ENCODE measurements at places on chromosomes 3 and 15.

- DNase-seq: peak; percentile 7
Observed at GRCh38 chr3:197242784-197243432, 55.5 kb downstream of the DLG1 start.

DNA sequence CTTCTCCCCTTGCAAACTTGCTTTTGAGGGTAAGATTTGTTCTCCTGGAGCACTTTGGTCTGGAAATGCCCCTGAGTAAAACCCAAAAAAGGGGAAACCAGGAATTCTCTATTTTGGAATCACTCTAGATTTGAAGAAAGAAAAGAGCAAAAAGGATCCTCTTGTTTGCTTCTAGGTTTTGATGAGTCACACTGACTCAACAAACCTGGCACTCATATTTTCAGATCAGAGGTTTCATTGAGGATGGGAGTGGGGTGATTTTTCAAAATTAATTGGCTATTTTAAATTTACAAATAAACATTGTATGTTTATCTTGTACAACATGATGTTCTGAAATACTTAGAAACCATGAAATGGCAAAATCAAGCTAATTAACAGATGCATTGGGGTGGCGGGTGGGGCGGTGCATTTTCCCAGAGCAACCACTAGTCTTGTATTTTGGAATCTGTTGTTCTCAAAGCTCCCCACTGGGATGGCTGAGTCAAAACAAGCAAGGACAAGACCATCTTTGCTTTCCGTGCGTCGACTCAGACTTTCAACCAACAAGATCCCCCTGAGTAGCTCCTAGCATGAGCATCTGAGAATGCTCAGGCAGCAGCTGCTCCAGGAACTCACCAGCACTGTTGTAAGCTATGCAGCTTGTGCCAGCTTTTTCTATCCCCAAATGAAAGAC lies 451.4 kb downstream of the WDR72 start:
- DNase-seq: peak; percentile 12

GRCh38 chr3:166444756-166445155 lies 607.5 kb upstream of the BCHE start:
- DNase-seq: no peak

DNA sequence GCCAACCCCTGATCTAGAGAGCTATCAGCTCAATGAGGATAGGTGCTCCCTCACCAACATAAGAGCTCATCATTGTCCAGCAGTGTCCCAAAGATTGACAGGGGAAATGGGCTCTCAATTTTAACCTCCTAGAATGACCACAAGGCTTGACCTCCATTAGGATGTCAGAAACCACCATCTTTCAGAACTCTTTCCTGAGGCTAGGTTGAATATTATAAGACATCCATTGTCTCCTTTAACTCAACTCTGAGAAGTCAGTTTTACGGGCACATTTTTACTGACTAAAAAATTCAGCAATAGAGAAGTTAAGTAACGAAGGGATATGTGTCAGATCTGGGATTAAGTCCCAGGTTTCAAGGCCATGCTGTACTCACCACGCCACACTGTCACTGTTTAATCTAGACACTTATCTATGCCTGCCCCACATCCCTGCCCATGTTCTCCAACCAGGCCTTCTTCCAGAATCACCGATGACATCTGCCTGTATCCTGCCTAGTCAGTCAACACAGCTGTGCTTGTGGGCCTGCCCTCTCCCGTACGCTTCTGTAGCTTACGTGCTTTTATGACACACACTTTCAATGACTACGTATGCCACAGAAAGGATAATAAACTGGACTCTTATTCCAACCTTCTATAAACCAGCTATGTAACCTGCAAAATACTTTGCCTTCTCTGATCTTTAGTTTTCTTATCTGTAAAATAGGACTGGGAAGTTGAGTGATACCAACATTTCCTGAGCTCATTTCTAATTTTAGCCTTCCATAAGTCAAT lies 17.1 kb upstream of the MUC13 start:
- DNase-seq: peak; percentile 23

GRCh38 chr15:22961762-22962161 lies 18.4 kb downstream of the CYFIP1 start:
- DNase-seq: no peak

DNA sequence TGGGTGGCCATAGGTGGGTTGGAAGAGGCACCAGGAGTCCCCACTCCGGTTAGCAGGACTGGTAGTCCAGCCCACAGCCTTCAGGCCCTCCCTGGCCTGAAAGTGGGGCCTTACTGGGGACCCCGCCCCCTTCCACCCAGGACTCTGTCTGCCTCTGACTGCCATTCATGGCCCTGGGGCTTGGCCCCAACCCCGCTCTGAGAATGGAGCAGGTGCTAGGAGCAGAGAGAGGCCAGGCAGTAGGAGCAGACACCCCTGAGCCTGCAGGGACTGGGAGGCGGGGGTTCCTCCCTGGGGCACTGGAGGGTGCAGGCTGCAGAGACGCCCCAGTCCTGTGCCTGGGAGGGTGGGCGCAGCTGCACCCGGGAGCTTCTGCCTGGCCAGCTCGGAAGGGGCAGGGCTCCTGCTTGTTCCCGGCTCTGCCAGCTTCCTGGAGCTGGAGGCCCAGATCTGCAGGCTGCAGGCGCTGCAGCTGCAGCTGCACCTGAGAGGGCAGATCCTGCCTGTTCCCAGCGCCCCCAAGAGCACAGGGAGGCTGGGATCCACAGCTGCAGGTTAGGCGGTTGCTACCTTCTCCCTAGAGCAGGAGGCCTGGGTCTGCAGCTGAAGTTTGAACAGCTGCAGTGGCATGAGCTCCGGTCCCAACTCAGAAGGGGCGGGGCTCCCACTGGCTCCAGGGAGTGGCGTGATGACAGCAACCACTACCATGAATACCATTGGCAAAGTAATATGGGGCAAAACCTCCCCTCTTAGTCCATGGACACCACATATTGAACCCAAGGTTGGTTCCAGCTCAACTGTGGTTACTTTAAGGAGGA lies 194.7 kb downstream of the SQOR start:
- DNase-seq: no peak

- DNase-seq: no peak
Observed at GRCh38 chr3:187017511-187018230, 87.3 kb downstream of the ST6GAL1 start.

- DNase-seq: no peak
Observed at GRCh38 chr3:73683706-73684105, 59.0 kb upstream of the PDZRN3 start.

DNA sequence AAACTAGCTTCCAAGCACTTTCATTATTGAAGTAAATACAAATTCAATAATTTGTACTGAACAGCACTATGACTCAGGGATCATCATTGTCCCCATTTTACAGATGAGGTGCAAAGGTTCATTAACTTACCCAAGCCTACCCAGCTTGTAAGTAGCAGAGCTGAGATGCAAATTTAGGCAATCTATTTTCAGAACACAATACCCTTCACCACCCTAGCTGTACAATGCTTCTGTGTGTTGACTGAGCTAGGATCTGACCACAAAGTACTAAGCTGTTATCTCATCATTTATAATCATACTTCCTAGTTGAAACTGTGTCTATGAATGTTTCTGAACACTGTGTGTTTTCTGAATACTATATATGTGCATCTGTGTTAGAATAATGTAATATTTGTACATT lies 3.2 kb upstream of the ILDR1 start:
- DNase-seq: no peak

GRCh38 chr3:23324745-23325144 lies 121.6 kb downstream of the UBE2E2 start:
- DNase-seq: peak; percentile 75

DNA sequence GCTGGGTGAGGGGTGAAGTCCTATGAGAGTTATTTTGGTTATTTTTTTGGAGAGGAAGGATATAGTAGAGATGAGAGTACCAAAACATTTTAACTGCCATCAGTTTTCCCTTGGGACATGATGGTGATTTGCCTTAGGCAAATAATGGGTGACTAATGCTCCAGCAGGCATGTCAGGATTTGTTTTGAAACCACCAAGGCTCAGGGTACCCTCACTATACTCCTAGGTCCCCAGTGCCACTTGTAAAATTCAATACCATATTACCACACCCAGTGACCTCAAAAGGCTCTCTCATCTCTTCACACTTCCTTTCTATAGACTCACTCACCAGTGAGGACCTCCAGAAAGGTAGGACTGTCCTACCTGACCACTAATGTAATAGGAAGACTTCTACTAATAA lies 83.6 kb downstream of the WDR72 start:
- DNase-seq: no peak

- no peak for DNase-seq
Observed at GRCh38 chr15:98651036-98651481, 2.7 kb downstream of the IGF1R start.

- peak; percentile 29 for DNase-seq
Observed at GRCh38 chr3:154779571-154779970, 300.5 kb upstream of the MME start.

DNA sequence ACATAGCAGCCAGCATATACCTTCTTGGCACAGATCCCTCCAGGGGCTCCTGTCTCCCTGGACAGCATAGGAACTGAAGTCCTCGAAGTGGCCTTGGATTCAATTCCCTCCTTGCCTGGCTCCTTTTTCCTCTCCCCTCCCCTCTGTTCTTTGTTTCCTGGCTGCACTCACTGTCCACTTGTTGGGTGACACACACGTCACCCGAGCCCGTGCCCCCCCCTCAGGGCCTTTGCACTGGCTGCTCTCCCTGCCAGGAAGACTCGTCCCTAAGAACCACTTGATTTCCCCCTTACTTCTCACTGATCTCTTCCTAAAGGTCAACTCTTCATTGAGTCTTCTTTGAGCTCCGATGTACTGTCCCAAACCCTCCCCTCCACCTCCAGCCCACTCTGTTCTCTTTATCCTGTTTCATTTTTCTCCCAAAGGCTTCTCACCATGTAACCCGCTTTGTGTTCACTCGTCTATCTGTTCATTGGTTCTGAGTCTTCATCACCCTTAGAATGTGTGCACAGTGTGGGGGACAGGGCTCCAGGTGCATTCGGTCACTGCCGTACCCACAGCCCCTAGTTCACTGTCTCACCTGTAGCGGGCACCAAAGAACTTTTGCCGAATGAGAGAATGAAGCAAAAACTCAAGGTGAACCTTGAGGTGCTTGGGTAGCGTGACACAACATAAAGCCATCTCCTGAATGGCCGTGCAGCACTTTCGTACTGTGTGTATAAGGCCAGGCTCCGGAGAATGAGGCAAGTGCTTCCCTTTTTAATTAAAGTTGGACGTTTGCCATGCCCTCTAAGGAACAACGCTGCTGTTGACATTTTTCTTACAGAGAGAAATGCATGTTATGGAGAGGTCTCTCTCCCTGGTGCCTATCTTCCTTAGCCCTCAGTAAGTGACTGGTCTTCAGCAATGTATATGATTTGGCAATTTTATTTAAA lies 74.0 kb downstream of the CHRNA7 start:
- DNase-seq: no peak

DNA sequence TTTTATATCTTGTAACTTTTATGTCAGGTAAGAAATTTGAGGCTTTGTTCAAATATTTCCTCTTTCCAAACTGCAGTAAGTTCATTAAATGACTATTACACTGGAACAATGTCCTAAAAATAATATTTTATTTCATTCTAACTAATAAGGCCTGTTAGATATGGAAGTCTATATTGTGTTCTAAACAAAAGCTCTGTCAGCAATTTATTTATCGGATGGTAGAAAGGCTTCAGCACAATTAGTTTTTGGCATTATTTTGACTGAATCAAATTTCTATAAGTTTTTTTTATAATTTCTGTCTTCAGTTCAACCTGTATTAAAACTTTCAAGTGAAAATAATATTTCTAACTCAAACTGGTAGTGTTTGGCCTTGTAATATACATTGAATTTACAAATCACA lies 992.1 kb downstream of the EPHA3 start:
- no peak for DNase-seq

- no peak for DNase-seq
Observed at GRCh38 chr3:4672725-4673275, 179.7 kb downstream of the ITPR1 start.

GRCh38 chr3:15387171-15387581 lies 40.2 kb downstream of the METTL6 start:
- DNase-seq: peak; percentile 97

DNA sequence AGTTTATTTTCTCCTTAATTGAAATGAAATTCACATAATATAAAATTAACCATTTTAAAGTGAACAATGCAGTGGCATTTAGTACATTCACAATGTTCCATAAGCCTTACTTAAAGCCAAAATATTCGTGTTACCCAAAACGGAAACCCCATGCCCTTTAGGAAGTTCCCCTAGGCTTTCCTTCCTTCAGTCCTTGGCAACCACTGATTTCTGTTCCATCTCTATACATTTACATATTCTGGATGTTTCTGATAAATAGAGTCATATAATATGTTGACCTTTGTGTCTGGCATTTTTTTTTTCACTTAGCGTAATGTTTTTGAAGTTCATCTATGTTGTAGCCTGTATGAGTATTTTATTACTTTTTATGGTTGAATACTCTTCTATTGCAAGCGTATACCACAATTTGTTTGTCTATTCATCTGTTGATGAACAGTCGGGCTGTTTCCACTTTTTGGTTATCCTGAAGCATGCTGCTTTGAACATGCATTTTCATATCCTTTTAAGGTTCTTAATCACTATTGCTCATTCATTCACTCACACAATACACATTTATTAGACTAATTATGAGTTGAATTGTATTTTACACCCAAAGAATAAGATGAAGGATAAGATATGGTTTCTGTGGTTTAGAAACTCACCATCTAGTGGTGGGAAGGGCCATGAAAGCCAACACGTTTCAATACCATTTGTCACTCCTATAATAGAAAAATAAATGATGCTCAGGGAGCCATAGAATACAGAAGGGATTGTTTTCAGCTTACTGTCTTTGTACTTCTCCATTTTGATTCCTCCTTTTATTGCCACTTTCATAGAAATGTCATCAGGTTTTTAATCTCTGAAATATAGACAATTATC lies 408.2 kb upstream of the CBLB start:
- DNase-seq: no peak

DNA sequence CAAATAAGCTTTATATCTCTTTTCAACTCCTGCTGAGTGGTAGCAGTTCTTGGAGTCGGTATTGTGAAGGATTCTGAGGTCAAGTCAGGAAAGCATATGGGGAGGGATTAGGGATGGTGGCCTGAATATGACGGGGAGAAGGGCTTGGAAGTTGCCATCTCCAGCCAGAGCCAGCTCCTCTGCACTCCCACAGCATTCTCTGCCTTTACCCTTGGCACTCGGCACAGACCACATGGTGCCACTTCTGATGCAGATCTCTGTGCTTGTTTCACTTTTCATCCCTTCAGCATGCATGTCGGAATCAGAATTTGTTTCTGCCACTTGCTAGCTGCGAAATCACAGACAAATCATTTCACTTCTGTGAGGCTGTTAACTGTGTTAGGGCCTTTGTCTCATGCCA lies 52.5 kb downstream of the RAB11A start:
- no peak for DNase-seq

- DNase-seq: no peak
Observed at GRCh38 chr15:61715082-61715481, 345.2 kb downstream of the VPS13C start.

GRCh38 chr15:67746450-67746849 lies 78.9 kb upstream of the SKOR1 start:
- DNase-seq: no peak

DNA sequence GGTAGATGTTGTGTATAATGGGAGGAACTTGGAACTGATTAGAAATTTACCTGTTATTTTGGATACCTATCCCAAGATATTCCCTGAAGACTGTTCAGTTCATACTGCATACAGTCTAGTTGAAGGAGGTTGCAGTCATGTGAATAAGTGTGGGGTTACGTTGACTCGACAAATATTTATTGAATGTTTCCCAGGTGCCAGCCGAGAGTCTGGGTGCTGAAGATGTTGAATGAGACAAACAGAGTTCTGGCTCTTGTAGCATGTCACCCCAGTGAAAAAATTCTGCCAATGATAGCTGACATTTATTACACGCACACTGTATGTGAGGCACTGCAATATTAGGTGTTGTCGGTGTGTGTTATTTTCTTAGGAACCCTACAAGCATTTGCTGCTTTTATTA lies 176.0 kb downstream of the KCNMB2 start:
- DNase-seq: no peak

GRCh38 chr3:107452436-107452835 lies 70.3 kb upstream of the BBX start:
- peak; percentile 40 for DNase-seq

All from A172 (cell line).